WTC11 (cell line): ENCODE measurements at places on chromosomes 11 and 22. TPM values are rescaled to one million over a fixed set of nuclear protein-coding genes. Genes with fewer than 3 reads are reported as not detected.

The OR6T1 gene
- not detected in 3 replicates for total RNA-seq

The RTN4RL2 gene
- total RNA-seq = 13.8 to 15.5 TPM (median 14.3 TPM) in 3 replicates

The MISFA gene
- total RNA-seq = 2.3 to 3.2 TPM (median 3.2 TPM) in 3 replicates

The GRAP2 gene
- total RNA-seq = 0.33 to 0.92 TPM (median 0.64 TPM) in 3 replicates
